ENCODE measurements at places on chromosomes 12 and 14.

GRCh38 chr14:23171222-23171975 lies 12.1 kb downstream of the SLC7A8 start:
- no peak for DNase-seq

DNA sequence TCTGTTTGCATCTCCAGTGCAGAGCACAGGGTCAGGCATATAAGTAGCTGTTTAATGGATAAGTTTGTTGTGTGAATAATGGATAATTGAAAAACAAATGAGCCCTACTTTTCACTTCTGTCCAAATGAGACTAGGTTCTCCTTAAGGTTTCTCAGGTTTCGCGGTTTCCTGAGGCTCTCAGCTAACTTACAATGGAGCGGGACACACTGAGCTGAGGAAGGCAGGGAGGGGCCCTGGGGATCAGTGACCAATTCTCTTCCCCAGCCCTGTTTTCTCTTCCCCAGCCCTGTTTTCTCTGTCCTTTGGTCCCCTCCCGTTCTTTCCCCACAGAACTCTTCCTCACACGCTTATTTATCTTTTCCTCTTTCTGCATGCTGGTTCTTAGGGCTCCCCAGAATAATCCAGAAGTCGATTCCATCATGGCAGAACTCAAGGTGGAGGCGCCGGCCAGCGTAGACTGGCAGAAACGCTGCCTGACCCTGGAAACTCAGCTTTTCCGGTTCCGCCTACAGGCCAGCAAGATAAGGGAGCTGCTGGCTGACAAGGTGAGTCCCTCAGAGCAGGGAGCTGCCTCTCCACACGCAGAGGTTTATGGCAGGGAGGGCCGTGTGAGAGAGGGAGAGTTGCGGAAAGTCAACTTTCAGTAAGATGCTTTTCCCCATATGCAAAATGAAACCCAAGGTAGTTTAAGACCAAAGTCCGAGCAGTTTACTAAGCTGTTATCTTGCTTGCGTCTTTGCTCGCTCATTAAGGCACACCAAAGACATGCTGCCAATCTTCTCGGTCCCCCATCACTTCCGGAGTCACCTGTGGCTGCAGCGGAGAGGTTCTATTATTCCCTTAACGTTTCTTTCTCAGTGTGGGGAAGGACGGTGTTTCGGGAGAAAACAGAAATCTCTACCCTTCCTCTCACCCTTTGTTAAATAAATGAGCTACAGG lies 8.6 kb downstream of the PLEKHH1 start:
- no peak for DNase-seq

- no peak for DNase-seq
Observed at GRCh38 chr14:50383618-50384225, 13.0 kb downstream of the CDKL1 start.

GRCh38 chr12:101591781-101592180 lies 3.0 kb upstream of the MYBPC1 start:
- no peak for DNase-seq

- no peak for DNase-seq
Observed at GRCh38 chr12:82174383-82174782, 183.8 kb downstream of the CCDC59 start.

GRCh38 chr12:11729008-11729407 lies 79.5 kb downstream of the ETV6 start:
- no peak for DNase-seq

Data from SJCRH30 (cell line).